ENCODE measurements at places on chromosomes 7 and 10.
A peak's percentile ranks its signal among the peaks of the same experiment; 100 is the strongest.

- no peak for DNase-seq
Observed at GRCh38 chr10:71777213-71777985, 4.1 kb upstream of the VSIR start.

DNA sequence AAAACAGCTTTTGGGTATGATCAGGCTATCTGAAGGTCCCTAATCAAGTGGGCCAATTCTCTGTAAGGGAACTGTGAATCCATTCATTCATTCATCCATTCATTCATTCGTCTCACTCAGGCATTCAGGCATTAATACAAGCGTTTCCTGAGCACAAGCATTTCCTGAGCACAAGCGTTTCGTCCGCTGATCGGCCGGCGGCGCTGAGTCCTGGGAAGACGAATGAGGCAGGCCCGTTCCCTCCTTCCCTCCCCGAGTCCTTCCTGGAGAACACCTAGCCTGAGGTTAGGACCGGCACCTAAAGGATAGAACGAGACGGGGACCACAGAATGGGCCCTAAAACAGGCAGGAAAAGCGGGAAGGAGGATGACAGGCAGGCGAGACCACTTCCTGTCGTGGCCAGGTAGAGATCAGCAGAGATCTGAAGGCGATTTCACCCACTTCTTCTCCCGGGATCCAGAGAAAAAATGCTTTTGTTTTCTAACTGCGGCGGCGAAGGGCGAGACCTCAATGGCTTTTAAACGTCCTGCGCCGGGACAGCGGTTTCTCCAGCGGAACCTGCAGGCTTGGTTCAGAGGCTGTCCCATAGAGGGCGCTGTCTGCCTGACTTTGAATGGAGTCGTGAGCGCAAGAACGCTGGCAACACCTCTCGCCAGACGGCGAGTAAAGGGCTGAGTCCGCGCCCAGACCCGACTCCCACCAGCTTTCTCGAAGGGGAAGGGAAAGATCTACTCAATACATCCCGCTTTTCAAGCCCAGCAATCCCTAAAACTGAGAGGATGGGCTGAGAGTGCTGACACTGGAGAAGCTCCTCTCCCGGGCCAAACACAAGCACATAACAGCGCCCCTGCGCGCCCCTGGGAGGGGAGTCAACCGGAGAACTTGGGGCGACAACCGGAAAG is 2.9 kb upstream of the HMX3 start:
- peak; percentile 90 for DNase-seq

DNA sequence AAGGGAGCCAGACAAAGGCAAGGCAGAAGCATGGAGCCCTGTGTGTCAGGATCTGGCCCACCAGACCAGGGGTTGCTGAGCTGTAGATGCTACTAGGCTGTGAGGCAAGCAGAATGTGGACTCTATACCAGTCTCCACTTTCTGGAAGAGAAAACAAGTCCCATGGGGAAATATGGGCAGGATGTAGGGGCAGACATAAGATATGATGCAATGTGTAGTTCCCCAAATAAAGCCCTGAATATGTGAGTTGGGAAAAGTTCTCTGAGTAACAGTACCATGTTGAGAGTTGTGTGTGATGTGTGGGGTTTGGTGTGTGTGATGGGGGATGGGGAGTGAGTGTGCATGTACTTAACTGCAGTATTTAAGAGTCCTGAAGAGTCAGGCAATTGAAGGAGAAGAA is 62.3 kb downstream of the NPSR1 start:
- no peak for DNase-seq

DNA sequence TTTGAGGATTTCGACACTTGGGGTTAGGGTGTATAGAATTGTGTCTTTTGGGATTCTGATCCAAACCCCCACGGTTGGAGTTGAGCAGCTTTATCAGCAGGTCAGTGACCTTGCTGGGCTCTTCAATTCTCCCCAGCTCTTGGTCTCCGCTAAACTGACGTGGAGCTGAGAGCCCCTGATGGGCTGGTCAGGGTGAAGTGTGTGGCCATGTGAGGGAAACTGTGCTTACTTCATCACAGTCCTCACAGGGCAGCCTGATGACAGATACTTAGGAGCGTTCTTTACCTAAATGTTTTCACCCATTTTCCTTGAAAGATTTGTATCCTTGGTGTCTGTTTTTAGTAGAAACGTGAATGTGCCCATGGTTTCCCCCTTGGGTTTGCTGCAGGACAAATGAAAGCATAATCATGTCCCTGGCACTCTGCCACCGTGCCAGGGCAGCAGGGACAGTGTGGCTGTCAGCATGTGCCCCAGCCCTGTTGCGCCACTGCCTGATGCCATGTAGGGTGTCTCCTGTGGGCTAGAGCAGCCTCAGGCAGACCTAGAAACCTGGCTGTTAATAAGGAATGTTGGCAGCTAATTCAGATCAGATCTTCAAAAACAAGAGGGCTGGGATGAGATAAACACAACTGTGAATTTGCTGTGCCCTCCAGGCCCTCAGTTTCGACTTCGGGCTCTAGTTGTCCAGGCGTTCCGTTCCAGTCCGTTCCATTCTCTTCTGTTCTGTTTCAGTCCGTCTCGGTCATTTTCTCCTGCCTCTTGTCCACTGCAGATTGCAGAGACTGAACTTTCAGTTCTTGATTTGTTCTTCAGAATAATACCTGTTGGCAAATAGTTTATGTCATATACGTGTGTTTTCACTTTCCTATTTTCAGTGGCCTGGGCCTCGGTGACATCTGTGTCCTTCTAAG is 96.8 kb downstream of the TRRAP start:
- DNase-seq = no peak

GRCh38 chr7:54394834-54395233 is 147.3 kb upstream of the VSTM2A start:
- no peak for DNase-seq

- peak; percentile 89 for DNase-seq
Observed at GRCh38 chr7:5426226-5426475, 2.5 kb upstream of the TNRC18 start.

DNA sequence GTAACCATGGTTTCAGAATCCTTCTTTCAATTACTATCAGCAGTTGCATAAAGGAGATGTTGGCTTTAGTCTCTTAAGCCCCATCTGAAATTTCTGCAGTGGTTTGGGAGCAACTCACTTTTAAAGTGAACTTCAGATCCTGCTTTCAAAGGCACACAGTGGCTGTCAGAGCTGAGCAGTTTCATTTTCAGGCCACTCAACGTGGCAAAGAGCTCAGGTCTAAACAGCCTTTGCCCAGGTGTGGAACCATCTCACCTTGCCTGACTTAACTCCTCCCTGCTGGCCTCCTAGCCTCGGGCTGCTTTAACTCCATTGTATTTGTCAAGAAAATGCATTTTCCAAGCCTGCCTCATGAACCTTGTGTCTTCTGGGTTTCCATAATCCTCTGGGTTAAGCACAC is 197.5 kb upstream of the KMT2E start:
- no peak for DNase-seq

- no peak for DNase-seq
Observed at GRCh38 chr7:141729020-141729419, 9.1 kb upstream of the SSBP1 start.

DNA sequence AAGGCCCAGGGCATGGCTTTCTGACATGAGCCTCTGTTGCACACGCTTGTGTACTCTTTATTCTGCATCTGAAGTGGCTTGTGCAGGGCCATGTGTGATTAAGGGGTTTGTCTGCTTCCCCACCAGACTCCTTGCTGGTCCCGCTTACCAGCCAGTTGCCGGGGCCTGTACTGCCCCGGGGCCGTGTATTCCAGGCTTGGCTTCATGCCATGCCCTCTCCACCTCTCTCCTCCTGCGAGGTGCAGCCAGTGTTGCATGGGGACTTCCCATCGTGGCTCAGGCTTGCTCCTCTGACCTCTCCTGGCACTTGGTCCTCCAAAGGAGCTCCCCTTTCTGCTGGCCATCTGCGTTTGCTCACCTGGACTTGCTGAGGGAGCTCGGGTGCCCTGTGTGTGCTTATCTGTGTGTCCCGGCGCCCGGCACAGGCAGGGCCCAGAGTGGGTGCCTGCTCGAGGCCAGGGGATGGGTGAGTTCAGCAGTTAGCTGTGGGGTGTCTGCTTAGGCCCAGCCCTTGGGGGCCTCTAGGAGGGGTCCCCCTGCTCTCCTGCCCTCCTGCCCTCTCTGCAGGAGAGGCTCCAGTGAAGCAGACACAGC is 11.0 kb upstream of the C10orf143 start:
- DNase-seq = no peak

DNA sequence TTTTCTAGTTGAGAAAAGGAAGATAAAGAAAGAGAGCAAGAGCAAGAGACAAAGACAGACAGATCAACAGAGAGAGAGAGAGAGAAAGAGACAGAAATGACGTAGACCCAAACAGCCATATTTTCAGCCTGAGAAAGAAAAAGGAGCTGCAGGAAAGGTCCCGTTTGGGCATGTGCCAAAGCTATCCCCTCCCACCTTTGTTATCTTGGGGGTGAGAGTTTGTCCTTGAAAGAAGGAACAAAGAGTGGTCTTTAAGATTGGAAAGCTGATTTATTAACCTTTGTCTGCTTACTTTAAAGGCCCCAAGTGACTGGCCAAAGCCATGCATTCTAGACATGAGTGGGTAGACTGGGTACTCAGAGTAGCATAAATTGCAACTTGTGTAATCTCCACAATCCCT is 98.2 kb downstream of the AOAH start:
- DNase-seq = no peak

- DNase-seq = no peak
Observed at GRCh38 chr10:84311576-84311975, 16.8 kb upstream of the CCSER2 start.

Data from foreskin fibroblast (primary cell).